ENCODE measurements at places on chromosomes 11 and 22.

DNA sequence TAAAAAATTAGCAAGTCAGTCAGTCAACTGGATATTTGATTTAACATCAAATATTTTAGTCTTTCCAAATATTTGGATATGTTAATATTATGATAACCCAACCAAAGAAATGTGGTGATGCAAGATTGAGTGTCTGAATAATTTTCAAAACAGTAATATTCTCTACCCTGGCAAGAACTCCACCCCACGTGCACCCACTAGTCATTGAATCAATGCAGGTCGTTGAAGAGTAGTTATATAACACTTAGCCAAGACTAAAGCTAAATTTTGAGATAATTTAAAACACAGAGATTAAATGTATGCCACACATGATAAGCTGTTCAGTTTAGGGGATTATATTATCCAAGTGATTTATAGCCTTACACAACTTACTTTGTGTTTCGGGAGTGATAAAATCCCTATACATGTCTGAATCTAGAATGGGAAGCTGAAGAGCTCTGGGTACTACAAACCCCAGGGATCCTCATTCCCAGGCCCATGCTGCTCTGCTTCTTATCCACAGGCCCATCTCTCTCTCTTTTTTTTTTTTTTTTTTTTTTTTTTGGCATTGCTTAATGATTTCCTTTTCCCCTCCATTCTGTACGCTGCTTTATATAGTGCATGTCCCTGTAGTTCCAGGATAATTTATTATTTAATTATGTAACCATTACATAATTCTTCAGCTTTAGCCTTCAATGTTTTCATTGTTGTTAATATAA, 392.9 kb downstream of the NTM start:
- DNase-seq = no peak

DNA sequence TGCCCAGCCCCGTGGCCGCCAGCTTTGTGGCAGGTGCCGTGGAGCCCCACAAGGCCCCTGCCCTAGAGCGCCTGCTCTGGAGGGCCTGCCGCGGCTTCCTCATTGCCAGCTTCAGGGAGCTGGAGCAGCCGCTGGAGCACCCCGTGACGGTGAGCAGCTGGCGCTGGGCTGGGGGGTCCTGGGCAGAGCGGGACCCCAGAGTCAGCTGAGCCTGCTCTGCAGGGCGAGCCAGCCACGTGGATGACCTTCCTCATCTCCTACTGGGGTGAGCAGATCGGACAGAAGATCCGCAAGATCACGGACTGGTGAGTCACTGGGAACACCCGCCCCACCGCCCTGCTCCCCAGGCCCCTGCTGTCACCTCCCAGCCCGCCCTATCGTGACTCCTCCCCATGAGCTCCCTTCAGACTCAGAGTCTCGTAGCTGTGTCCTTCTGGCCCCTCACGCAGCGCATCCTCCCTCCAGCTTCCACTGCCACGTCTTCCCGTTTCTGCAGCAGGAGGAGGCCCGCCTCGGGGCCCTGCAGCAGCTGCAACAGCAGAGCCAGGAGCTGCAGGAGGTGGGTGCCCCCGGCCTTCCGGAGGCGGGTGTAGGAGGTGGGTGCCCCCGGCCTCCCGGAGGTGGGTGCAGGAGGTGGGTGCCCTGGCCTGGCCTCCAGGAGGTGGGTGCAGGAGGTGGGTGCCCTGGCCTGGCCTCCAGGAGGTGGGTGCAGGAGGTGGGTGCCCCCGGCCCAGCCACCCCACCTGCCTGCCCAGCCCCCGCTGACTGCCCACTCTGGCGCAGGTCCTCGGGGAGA, 4.7 kb downstream of the TCIRG1 start:
- no peak for DNase-seq

DNA sequence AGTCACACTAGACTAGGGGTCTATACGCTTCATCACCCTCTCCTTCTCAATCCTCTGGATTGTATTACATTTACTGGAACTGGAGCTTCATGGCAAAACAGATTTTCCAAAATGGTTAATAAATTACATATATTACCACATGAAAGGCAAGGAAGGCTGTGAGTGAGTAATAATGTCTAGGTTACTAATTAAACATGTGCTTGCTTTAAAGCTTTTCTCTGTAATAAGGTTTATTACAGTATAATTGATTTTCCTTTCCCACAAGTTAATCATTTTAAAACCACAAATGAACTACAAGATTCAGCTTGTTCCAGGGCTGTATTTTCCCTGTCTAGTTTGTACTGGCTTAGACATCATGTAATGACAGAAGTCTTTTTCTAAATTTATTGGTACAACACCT, 25.6 kb downstream of the MMP13 start:
- no peak for DNase-seq

DNA sequence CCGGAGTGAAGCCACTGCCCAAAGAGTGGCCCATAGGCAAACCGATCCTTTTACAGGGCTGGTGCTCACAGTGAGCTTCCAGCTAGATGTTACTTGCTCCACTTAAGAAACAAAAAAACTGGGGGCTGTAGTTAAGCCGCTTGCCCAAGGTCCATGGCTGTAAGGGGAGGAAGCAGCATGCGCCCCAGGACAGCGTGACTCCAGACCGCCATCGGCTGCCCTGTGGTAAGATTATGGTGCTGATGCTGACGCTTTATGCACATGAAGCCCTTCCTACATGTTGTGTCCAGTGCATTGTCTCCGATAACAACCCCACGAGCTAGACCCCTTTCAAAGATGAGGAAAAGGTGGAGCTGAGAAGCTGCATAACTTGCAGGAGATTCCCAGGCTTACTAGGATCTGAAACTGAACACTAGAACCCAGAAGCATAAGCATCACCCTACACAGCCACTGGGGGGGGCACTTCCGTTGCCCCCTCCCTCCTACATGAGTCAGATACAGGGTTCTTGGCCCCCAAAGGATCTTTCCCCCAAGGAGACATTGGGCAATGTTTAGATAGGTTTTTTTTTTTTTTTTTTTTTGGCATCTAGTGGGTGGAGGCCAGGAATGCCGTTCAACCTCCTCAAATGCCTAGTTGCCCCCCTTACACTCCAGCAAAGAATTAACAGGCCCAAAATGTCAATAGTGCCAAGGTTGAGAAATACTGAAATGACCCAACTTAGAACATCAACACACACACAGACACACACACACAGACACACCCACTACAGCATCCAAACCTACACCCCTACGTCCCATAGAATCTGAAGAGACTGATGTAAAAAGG, 53.9 kb downstream of the MN1 start:
- no peak for DNase-seq

DNA sequence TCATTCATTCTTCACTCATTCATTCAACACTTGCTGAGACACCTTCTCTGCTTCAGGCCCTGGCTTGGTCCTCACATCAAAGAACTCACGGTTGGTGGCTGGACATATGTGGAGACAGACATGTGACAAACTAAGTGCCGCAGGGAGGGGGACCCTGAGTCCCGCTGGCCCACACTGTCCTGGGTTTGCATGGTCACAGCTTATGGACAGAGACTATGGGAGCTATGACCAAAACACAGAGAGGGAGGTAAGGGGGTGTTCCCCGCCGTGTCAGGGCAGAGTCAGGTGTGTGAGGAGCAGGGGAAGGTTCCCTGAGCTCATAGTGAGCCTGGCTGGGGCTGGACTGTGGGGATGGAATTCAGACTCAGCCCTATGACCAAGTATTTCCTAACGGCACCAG, 123.1 kb downstream of the MPPED1 start:
- no peak for DNase-seq

DNA sequence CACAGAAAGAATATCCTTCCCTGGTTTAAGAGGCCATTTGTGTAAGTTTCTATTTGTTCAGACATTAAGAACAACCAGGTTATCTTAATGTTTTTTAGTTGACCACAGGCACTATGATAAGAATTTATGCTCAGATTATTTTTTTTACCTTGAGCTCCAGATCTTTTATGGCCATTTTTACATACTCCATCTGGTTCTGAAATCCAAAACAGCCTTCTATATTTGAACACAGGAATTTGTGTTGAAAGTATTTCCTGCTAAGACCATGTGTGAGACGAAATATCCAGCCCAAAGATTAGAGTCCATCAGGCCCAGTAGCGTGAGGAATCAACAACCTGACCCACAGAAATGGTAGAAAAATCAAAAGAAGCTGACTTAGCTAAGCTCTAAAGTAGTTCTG, 569.9 kb upstream of the FAT3 start:
- DNase-seq = no peak

- DNase-seq = no peak
Measured at GRCh38 chr11:128893578-128894285, 2.6 kb downstream of the KCNJ5 start.

- DNase-seq = no peak
Measured at GRCh38 chr22:30858976-30859713, 109.4 kb downstream of the MORC2 start.

DNA sequence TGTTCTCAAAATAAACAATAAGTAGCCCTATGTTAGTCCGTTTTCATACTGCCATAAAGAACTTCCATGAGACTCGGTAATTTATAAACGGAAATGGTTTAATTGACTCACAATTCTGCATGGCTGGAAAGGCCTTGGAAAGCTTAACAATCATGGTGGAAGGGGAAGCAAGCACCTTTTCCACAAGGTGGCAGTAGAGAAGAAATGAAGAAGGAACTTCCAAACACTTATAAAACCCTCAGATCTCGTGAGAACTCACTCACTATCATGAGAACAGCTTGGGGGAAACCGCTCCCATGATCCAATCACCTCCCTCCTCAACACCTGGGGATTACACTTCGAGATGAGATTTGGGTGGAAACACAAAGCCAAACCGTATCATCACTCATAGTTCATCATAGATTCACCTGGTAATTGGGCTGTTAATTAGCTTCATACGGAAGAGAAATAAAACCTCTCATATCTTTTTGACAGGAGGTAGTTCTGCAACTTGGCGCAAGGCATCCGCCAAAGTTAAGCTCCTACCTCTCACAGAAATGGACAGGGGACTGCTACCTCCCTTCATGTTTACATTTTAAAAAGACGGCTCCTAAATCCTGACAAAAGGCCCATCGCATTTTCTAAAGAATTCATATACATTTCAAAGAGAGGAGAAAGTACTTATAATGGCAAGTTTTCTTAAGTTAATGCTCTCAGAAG, 49.0 kb downstream of the MUC15 start:
- no peak for DNase-seq

DNA sequence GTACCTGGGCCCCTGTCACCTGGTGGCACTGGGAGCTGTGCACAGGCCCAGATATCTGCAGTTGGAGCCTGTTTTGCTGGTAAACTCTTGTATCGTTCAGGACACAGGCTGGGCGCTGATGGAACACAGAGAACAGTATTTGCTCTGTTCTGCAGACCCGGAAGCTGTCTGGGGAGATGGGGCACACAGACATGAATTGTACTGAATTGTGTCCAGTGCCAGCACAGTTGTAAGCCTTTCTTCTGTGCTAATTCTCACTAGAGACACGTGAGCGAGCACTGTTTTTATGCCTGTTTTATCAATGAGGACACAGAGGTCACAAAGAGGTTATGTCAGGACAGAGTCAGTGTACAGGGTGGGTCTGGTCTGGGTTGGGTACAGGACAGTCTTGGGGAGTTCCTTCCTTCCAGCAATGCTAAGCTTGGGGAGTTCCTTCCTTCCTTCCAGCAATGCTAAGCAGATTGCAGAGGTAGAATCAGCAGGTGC, 24.4 kb upstream of the ACR start:
- no peak for DNase-seq

DNA sequence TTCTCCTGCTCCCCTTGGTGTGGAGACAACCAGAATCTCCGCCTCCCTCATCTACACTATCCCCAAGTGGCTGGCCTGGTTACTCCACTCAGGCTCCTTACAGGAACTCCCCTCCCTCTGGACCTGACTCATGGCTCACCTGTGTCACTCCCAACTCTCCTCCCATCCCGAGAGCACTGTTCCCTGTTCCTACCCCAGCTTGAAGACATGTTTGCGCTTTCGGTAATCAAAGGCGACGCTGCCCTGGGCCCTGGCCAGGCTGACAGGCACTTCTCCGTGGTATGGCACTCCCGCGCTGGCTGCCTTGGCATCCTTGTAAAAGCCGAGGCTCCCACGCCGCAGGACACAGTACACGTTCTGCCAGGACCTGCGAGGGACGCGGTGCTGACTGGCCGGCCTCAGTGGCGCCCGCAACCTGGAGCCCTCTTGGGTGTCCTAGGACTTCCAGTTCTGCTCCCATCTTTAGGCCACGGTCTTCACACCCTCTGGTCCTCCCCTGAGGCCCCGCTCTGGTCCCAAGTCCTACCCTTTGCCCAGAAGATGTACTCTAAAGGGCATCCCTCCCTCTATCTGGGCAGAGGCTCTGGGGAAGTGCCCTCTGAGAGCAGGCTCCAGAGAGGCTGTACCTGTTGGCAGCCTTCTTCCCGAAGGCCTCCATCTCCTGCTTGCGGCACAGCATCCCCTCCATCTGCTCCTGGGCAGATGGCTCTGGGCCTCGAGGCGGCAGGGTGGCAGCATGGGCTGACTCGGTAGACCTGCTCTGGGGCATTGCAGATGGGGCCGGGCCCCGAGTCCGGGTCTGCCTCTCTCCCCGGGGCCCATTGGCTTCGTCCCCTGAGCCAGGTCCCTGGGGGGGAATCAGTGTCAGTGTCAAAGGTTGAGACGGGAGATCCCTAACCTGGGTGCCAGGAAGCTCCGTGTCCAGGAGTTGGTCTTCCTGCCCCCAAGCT, 9.4 kb upstream of the RBM4B start:
- DNase-seq = no peak

- DNase-seq = no peak
Measured at GRCh38 chr11:9566561-9567063, 6.9 kb upstream of the WEE1 start.

DNA sequence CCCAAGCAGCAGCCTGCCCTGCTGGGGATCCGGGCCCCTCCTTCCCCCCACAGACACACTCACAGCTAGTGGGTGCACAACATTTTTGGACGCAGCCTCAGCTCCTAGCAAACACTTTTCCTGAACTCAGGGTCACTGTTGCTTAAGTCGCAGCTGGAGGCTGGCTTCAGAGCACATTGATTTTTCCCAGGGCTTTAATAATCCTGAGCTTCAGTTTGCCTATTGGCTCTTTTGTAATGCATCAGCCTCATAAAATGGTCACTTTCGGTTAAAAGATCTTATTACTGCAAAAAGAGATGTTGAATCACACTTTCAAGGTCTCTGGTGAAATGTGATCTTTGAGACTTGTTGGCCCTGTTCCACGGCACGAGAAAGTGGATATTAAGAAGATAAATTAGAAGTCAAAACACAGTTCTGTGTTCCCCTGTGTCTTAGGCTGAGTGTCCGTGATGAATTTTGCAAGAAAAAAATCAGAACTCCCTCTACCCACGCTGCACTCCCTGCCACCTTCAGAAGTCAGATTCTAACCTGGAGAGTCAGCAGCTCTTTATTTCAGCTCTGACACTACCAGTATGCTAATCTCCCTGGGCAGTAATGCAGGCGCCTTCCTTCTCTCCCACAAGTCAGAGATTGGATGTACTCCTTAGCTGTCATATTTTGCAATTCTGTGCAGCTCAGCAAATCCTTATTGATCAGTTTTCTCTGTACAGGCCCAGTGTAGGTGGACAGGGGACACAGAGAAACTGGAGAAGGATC, 158.2 kb upstream of the E2F8 start:
- DNase-seq = no peak
